ENCODE measurements at places on chromosomes 12 and 14.

GRCh38 chr12:130537051-130537450 lies 179.0 kb downstream of the RIMBP2 start:
- no peak for DNase-seq

- peak; percentile 77 for DNase-seq
Measured at GRCh38 chr12:121799156-121799841, 4.5 kb upstream of the SETD1B start.

DNA sequence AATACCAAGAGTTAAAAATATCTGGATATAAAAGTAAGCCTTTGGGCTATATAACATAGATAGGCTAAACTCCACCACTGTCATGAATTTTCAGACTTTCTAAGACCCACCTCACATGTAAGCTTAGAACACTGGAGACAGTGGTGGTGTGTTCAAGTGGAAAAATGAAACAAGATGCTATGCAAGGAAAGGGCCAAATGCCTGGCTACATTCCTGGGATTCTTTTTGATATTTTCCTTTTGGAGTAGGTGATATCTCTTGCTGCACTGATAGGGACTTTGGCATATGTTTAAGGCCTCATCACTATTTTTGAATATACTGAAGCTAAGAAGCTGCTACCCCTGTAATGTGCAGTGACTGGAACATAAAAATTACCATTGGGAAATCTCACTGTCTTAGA lies 341.3 kb downstream of the SLC16A7 start:
- no peak for DNase-seq

DNA sequence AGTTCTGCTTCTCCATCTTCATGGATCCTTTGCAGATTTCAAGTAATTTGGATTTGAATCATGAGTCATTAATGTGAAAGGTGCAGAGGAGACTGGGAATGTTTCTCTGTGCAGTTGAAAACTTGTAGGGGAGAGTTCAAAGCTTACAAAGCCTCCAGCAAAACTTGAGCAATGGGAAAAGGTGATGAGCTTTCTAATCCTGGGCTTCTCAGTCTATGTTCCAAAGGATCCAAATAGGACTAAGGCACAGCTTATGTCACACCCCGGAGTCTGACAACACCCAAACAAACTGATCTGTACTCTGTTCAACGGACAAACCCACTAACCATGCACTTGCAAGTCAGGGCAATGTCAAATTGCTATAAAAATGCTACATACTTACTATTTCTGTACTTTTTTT lies 134.8 kb downstream of the DUSP6 start:
- no peak for DNase-seq

GRCh38 chr12:56978397-56979138 lies 21.2 kb upstream of the RDH16 start:
- no peak for DNase-seq

DNA sequence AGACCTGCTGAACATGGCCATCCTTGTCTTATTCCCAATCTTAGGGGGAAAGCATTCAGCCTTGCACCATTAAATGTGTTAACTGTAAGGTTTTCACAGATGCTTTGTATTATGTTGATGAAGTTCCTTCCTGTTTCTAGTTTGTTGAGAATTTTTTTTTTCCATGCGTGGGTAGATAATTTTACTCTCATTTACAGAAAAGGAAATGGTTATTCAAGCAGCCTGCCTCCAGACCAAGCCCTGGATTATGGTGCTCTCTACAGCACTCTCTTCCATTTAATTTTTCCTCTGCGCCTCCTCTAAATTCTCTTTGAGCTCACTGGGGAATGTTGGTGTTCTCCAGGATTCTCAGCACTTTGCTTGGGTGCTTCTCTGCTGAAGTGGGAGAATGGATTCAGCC lies 179.3 kb upstream of the PZP start:
- DNase-seq, result no peak

All from HepG2 (cell line).